Glutamatergic neuron (in vitro differentiated cells): ENCODE measurements at places on chromosomes 2 and 18. TPM values are rescaled to one million over a fixed set of nuclear protein-coding genes. Genes with fewer than 3 reads are reported as not detected.
A peak's percentile ranks its signal among the peaks of the same experiment; 100 is the strongest.

DNA sequence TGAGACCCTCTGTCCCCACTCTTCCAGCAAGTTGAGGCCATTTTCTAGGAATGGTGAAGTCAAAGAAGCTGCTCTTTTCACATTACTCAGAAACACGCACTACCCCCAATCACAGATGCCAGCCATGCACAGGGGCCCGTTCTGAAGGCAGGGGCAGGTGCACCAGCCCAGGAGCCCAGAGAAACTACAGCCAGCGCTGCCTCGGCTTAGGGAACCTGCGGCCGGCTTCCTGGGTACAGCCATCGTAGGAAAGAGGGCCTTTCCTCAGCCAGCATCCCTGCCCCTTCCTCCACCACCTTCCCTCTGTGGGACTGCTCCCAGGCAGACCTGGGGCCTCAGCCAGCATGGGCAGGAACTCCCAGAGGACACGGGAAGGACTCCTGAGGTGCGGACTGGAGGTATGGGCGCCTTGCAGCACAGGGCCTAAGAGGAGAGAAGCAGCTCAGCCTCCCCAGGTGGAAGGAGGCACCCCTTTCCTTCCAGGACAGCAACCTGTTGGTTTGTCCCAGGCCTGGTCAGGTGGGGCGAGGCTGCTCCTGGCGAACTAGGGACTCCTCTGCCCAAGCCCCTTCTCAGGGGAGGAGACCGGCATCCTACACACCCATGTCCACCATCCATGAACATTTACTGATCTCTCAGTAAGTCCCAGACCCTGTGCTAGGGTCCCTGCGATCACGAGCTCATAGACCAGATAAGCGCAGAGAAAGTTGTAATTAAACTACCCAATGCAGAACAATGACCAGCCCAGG is 99.0 kb upstream of the ID2 start:
- DNase-seq, result no peak

DNA sequence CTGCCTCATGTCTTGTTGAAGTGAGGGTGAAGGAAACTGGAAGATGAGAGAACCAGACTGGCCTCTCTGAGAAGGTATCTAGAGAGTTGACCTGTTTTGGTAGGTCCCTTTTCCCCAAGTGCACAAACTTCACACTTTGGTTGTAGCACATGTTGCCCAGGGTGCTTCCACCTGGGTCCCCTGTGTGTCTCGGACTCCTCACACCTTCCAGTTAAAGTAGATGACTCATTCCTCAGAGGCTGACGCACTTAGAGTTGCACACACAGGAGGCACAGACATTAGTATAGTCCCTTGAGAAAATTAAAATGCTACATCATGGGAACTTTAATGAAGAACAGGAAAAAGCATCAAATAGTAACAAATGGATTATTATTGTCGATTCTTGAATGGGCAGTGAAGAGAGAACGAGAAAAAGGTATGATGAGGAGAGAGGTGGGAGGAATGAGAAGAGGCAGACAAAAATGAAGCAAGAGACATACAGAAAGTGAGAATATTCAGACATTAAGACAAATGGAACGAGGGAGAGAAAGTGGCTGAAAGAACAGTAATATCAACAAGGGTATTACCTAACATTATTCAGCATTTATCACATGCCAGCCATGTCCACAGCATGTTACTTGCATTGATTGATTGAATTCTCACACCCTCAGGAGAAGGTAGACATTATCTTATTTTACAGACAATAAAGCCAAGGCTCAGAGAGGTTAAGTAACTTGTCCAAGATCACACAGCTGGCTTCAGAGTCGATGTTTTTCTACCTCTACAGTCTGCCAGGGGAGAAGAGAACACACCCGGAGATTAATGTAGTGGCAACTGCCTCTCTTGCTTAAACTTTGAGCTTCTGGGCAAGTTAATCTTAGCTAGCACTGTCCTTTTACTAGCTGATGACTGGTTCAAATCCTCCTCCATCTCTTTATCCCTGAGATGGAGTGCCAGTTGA is 68.6 kb downstream of the FHOD3 start:
- no peak for DNase-seq

- DNase-seq, result no peak
Observed at GRCh38 chr2:36367486-36367885, 11.9 kb downstream of the CRIM1 start.

DNA sequence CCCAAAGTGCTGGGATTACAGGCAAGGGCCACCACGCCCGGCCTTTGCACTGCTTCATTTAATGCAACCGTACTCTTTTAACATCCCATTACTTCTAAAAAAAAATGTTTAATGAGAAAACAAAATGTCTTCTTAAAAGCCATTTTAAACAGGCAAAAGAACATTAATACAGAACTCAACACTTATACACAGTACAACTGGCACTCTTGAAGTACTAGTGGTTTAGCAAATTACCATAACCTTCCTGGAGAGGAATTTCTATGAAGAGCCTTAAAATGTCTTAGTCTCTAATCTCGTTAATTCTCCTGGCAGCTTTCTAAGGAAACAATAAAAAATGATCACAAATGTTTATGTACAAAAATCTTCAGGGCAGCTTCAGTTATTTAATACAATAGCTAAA is 5.9 kb downstream of the IWS1 start:
- no peak for DNase-seq

RSAD2 gene
- not detected for total RNA-seq

GRCh38 chr18:13377496-13377895 is 158.9 kb downstream of the LDLRAD4 start:
- no peak for DNase-seq

- DNase-seq, result no peak
Observed at GRCh38 chr2:33085646-33086045, 138.9 kb downstream of the LTBP1 start.

BCL2L11 gene
- 20.0 TPM for total RNA-seq

- DNase-seq, result no peak
Observed at GRCh38 chr18:7584646-7585275, 17.6 kb downstream of the PTPRM start.

FBXO36 gene
- 3.4 TPM for total RNA-seq

DNAJC5G gene
- not detected for total RNA-seq

GRCh38 chr2:187552828-187553681 is 1.2 kb downstream of the TFPI start:
- no peak for DNase-seq

ABHD1 gene
- total RNA-seq, result not detected

ABCG5 gene
- total RNA-seq, result not detected

- DNase-seq, result no peak
Observed at GRCh38 chr2:10382354-10383061, 65.6 kb downstream of the ODC1 start.

GALNT13 gene
- 5.5 TPM for total RNA-seq

GRCh38 chr2:69131983-69132675 is 119.2 kb downstream of the ANTXR1 start:
- no peak for DNase-seq

- DNase-seq, result no peak
Observed at GRCh38 chr18:77969972-77970371, 720.3 kb downstream of the GALR1 start.

DNA sequence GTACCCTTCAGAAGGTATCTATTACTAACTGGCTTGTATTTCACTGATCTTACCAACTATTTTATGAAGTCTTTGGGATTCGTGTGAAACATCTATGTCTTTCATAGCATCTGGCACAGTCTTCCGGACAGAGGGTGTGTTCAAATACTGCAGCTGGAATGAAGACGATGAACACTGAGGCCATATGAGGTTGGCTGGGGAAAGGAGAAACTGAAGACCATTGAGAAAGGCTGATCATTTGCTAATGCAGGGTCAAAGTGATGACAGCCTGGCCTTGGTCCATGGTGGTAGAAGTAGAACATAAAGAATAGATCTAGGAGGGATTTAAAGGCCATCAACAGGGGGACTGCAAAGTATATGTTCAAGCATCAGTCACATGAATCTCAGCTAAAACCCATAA is 132.7 kb downstream of the CCBE1 start:
- DNase-seq, result no peak

DNA sequence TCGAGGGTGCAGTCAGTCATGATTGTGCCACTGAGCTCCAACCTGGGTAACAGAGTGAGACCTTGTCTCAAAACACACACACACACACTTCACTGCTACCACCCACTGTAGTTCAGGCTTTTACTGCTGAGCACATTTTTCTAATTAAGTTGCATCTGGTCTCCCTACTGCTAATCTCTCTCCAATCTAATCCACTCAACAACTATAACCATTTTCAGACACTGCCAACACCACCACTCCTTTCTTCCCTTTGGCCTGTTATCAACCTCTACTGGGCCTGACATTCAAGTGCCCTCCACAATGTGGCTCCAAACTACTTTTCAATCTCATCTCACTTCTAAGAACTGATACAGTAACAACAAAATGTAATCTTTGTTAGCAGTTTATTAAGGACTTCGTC is 44.8 kb downstream of the RMP24 start:
- DNase-seq, result no peak

DNA sequence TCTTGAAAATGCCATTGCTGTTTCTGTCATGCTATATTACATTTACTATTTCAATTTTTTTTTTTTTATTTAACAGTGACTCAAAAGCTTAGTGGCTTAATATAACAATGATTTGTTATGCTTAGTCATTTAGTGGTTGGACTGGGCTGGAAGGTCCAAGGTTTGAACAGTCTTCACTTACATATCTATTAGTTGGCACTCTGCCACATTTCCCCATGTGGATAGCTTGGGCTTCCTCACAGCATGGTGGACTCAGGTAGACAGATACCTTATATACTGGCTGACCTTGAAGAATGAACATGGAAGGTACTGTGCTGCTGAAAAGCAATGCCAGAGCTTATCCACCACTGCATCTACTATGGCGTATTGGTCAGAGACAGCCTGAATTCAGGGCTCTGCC is 909.5 kb upstream of the SOX11 start:
- no peak for DNase-seq

GRCh38 chr2:36355890-36356297 is 316 bp downstream of the CRIM1 start:
- DNase-seq, result no peak

CNGA3 gene
- 7.6 TPM for total RNA-seq

DNA sequence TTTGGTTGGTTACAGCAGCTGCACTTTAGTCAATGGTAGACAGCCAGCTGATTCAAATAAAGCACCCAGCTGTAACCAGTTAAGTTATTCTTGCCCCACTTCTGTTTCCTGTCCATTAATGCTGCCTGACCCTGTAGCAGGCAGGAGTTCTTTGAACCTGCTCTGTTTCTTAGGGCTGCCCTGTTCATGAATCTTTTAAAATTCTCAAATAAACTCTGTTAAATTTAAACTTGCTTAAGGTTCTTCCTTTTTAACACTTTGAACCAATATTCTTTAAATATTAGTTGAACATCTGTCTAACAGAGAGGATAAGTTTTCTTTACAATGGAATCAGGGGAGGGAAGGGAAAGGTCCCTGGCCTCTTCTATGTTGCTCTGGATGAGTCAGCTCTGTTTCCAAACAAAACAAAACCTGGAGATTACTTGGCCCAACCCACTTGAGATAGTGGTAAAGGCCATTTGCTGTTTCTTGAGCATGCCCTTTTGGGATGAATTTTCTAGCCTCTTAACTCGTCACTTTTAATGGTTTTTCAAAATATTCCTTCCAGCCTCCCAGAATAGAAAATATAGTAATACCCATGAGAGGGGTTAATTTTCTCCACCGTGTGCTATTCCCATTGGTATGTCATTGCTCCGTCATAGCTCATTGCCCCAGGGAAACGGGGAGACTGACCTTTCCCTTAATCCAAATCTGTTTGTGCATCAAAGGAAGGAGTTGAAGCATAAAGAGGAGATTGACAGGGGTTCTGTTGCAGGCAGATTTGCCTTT is 112.1 kb upstream of the FHL2 start:
- no peak for DNase-seq

- DNase-seq, result no peak
Observed at GRCh38 chr2:96150007-96150640, 4.9 kb upstream of the DUSP2 start.

C2orf78 gene
- total RNA-seq, result not detected

- DNase-seq, result no peak
Observed at GRCh38 chr2:27728081-27728858, 43.2 kb upstream of the MRPL33 start.

GRCh38 chr18:57347784-57348183 is 4.6 kb upstream of the ST8SIA3 start:
- DNase-seq, result peak; percentile 63

DNA sequence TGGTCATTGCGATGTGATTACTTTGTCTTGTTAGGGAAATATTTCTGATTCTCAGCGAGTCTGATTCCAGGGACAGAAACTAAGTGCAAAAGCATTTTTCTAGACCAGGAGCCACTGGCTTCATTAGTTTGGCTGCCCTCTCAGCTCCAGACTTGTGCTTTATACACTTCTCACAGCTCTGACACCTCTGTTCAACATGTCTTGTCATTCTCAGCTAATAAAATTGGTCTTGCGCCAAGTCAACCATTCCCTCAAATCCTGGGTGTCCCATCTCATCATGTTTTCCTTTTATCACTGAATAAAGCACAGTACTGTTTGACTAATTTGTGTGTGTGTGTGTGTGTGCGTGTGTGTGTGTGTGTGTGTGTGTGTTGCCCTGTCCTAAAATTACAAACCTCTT is 215.5 kb upstream of the EPHA4 start:
- no peak for DNase-seq

RESP18 gene
- total RNA-seq, result not detected

DNA sequence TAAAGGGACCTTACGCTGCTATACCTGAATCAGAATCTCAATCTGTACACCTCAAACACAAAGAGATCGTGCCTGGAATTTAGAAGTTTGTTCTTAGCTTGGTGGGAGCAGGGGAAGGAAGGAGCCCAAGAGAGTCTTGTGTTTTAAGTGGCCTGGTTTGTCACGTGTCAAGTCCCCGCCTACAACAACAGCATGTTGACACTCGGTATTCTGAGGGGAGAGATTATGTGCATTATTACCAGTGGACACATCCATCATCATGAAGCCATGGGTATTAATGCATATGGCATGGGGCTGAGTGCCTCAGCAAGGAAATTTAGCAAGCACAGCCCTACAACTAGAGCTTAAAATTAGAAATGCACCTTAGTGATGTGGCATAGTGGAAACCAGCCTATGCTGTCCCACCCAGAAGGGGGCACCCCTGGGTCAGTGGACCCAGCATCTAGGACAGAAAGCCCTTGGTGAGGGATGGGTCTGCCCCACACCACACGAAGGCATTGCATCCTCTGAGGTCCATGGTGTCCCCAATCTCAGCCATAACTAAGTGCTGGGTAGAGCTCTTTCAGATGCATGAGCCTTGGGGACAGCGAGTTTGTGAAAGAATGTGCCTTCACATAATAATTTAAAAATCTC is 138.7 kb downstream of the MGAT5 start:
- no peak for DNase-seq

DES gene
- total RNA-seq, result 1.3 TPM
